Substantia nigra (tissue), 51 donors: ENCODE measurements at places on chromosomes 5 and 9.

DNA sequence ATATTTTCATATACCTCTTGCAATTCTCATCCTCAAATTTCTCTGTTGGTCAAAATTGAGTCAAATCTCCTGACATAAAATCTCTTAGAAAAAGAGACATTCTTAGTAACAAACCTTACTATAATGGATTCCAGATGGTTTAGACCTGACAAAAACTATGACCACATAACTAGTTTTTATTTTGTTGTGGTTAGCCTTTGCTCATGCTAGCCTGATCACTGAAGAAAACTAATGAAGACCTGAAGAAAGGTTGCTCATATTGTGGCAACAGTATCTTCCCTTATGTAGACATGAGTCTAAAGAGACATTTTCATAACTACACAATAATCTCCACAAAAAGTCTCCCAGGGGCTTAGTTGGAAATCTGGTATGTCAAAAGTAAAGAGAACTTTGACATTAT is 274.1 kb upstream of the TMEM161B start:
- DNase-seq: no peak

DNA sequence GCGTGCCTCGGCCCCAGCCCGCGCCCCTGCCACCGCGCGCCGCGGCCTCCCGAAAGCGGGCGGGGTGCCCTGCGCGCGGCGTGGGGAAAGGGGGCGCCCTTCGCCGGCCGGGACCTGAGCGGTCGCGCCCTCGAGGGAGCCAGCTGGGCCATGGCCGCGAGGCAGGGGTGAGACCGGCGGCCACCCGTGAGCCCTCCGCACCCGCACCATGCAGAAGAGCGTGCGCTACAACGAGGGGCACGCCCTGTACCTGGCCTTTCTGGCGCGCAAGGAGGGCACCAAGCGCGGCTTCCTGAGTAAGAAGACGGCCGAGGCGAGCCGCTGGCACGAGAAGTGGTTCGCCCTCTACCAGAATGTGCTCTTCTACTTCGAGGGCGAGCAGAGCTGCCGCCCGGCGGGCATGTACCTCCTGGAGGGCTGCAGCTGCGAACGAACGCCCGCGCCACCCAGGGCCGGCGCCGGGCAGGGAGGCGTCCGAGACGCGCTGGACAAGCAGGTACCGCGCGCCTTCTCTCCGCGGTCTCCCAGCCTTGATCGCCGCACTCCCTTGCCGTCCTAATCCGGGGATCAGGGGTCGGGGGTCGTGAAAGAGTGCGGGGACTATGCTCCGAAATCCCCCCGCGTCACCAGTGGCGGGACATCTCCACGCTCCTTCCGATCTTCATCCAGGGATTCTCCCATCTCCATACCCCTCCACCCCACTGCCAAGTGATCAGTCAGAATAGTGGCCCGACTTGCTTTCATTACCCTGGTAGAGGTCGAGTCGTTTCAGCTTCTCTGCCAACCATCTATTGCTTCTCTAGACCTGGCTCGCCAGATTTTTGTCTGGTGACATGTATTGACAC is 590 bp downstream of the RASGRF2 start:
- peak; percentile 19 for DNase-seq

GRCh38 chr9:131432050-131432449 is 38.2 kb downstream of the PRRC2B start:
- no peak for DNase-seq

GRCh38 chr5:158373608-158374395 is 514.9 kb upstream of the CLINT1 start:
- no peak for DNase-seq

- no peak for DNase-seq
Measured at GRCh38 chr5:87268970-87269377, 1.3 kb downstream of the RASA1 start.
